Activated CD4-positive, alpha-beta T cell treated with anti-CD3 and anti-CD28 coated beads, Interleukin-2, amount 50 U/mL, for 16 hours (primary cell): ENCODE measurements at places on chromosomes 12 and 14.

DNA sequence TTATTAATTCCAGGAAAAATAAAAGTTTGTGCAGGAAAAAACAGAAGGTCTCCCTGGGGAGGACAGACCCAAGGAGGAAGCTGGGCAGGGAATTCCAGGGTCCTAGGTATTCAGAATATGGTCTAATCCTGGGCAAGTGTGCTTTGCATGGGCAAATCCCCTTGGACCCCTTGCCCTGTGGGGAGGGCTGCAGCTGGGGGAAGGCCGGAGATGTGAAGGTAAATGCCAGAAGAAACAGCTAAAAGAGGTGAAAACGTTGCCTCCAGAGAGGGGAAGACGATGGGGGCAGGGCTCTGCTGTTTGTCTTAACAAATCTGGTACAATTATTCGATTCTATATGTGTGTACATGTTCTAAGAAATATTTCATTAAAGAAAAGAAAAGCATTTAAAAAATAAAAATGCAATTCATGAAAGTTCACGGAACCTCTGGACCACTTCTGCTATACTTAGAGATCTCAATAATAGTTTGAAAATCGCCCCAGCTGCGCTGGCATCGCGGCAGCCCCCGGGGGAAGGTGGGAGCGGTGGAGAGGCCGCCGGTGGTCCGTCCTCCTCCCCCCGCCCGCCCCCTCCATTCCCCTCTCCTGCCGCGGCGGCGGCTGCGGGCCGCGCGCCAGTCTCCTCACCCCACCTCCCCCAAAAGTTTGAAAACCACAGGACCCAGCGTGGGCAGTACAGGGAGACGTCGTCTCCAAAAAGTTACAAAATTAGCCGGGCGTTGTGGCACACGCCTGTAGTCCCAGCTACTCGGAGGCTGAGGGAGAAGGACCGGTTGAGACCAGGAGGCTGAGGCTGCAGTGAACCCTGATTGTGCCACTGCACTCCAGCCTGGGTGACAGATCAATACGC, 1.5 kb upstream of the PRPF40B start:
- no peak for DNase-seq

- DNase-seq: peak; percentile 61
Measured at GRCh38 chr14:61780125-61780524, 17.9 kb downstream of the SNAPC1 start.

- no peak for DNase-seq
Measured at GRCh38 chr14:71551291-71551950, 380.8 kb upstream of the RGS6 start.

GRCh38 chr12:42440608-42441007, 114.6 kb downstream of the PPHLN1 start:
- DNase-seq: no peak

DNA sequence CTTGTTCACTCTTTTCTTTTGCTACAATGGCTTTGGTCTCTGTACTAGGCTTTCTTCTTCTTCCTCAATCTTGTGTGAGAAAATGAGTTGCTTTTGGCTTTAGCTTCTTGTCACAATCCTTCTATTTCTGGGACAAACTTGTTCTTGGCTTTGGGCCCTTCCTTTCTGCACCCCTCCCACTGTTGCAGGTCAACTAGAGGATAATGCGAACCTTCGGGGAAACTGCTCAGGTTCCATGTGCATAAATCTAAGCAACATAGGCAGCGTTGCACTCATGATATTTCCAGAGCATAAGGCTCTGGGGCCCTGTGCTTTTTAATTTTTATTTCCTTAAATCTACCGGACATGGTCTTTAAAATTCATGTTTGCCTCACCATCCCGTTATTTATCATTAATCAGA, 89.8 kb upstream of the LRIG3 start:
- no peak for DNase-seq

DNA sequence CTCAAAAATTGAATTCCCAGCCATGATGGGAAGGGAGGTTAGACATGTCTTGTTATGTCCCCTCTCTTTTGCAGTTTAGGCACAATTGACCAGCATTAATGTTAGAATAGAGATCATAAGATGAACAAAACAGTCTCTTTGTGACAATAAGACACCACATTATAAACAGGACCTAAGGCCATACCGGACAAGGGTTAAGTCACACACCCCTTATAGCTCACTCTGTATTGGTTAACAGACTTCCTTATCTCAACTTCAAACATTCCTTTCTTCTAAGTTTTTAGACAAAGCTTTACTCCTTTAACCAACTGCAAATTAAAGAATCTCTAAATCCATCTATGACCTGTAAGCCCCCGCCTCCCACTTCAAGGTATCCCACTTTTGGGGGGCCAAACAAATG, 81.1 kb upstream of the CPM start:
- DNase-seq: no peak

GRCh38 chr12:71846322-71846940, 6.9 kb downstream of the TBC1D15 start:
- DNase-seq: peak; percentile 32

DNA sequence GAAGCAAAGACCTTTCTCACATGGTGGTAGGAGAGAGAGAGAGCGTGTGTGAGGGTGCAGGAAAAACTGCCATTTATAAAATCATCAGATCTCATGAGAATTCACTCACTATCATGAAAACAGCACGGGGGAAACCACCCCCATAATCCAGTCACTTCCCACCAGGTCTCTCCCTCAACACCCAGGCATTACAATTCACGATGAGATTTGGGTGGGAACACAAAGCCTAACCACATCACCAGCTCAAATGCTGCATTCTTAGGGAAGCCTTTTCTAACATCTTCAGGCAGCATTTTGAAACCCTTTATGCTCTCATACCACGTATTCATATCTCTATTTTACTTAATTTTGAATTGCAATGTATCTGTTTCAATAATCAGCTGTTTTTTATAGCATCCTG, 165.9 kb downstream of the TMTC3 start:
- no peak for DNase-seq

GRCh38 chr14:96277890-96278289, 21.9 kb downstream of the BDKRB1 start:
- no peak for DNase-seq

GRCh38 chr12:14769466-14769968, 33.8 kb downstream of the WBP11 start:
- DNase-seq: no peak
